ENCODE measurements at places on chromosomes 6 and 20.

- no peak for DNase-seq
Observed at GRCh38 chr20:23596579-23597250, 9.0 kb downstream of the CST9 start.

DNA sequence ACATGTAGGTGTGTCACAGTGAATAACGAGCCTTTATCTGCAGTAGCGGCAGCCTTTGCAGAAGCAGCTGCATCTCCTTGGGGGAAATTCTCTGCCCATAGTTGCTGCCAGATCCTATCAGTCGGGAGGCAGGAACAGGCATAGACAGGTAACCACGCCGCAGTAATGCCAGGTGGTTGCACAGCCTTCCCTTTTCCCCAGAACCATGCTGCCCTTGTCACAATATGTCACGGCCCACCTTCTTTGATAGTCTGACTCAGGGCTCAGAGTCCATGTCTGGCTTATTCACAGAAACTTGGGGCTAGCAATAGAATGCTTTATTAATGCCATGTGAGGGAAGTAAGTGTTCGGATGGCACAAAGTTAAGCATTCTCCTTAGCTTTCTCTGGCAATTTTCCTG, 76.6 kb downstream of the F13A1 start:
- DNase-seq: no peak

GRCh38 chr20:32203356-32204204, 4.0 kb downstream of the PLAGL2 start:
- no peak for DNase-seq

DNA sequence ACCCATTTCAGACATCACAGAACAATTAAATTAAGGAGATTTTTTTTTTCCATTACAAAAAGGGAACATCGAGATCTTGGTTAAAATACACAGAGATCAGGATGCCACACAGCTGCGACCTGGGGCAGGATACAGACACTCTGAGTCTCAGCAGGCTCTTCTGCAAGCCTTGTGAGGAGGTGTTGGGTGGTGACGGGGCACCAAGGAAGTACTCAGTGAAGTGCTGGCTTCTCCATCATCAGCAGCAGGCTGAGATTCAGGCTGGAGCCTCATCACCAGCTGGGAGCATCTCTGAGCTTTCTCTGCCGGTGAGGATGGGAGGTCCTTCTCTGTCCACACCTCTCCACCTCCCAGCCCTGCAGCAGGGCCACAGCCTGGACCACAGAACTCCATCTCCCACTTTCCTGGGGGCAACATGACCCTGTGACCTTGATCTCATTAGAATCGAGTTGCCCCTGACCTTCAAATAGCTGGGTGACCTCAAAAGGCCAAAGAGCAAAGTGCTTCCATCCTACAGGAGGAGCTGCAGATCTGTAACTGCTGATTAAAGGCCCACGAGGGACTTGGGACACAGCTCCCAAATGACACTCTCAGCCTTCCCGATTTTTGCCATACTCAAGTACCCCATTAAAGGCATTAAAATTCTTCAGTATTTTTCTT, 16.0 kb downstream of the PMEPA1 start:
- no peak for DNase-seq

DNA sequence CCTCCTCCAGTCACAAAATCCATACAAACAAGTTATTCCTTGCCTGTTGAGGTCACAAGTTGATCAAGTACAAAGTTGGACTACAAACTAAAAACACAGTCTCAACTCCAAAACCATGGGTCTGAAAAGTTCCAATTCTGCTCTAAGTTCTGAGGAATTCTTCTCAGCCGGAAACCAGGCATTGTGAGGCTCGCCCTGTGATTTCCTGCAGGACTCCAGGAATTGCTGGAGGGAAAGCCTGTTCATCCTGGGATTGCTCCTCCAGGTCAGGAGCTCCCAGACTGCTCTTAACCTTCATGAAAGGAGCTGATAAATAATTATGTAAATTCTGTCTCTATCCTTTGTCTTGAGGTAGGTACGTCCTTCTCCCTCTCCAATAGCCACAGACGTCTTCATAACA, 8.5 kb downstream of the TRAM2 start:
- no peak for DNase-seq

GRCh38 chr6:132995432-132995831, 181.1 kb downstream of the RPS12 start:
- DNase-seq: no peak

DNA sequence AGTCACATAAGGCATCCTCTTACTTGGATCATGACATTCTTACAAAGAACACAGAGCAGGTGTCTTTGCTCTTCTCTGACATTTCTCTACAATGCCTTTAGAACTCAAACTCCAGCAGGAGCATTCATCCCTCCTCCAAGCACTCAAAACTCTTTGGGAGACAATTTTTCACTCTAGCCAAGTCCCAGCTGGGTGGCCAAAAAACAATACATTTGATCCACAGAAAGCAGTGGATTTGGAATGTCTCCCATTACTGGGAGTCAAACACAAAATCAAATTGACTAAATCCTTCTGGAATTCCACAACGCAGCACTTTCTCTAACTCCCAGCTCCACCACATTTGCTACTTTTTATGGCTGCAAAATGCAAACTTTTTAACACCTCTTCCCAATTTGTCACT, 108.6 kb upstream of the VGLL2 start:
- no peak for DNase-seq

DNA sequence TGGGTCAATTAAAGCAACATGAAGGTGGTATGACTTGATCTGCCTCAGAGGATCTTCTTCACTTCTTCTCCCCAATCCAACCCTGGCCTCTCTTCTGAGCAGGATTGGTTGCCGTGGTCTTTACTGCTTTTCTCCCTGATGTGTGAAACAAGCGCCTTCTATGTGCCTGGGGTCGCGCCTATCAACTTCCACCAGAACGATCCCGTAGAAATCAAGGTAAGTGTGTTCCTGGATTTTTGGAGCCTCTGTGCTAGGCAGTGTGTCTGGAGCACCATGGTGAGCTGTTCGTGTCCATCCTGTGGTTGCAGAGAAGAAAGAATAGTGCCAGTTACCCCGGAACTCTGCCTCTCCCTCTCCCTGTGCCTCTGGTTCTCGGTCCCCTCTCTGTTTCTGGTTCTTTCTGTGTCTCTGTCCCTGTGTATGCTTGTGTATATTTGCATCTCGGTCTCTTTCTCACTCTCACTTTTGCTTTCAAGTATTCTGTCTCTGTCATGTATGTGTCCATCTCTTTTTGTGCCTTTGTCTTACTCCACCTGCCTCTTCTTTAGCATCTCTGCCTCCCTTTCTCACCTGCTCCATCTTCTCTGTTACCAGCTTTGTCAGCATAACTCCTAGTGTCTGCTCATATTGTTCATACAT, 23.5 kb downstream of the TM9SF4 start:
- DNase-seq: no peak

DNA sequence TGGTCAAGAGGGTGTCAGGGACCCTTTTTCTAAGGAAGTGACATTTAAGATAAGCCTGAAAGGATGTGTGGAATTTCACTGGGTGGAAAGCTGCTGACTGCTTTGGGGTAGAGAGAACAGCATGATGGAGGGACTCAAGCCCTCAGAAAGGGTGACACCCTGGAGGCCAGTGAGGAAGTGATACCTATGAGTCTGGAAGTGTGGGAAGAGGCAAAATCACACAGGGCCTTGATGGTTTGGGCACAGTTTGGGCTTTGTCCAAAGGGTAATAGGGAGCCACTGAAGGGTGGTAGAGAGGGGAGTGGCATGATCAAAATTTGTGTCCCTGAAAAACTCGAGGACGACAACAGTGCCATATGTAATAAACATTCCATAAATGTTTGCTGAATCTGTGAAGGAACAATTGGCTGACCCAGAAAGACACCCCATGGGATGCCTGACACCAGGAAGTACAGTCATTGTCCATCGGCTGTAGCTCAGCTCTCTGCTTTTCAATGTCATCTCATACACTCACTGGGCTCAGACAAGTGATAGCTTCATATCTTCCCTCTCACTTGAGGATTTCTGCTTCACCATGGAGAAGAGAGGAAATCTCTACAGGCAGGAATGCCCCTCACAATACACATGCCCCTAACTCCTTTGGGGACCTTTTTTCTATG, 21.3 kb downstream of the CASS4 start:
- DNase-seq: no peak

- no peak for DNase-seq
Observed at GRCh38 chr6:169969372-169970099, 218.1 kb downstream of the ERMARD start.

DNA sequence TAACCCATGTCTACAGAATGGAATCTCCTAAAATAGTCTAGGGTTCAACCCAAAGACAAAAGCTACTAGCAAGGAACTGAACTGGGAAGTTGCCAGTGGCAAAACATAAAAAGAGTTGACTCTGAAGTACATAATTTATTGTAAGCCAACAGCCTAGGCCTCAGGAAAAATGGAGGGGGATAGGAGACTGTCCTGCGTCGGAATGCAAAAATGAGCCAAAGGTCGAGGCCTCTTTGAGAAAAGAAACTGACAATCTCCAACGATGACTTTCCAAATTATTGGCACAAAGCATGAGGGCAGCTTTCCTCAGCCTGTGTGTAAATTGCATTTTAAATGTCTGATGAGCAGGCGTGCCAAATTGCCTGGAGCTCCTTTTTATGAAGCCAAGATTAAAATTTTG, 2.1 kb downstream of the COL12A1 start:
- no peak for DNase-seq

DNA sequence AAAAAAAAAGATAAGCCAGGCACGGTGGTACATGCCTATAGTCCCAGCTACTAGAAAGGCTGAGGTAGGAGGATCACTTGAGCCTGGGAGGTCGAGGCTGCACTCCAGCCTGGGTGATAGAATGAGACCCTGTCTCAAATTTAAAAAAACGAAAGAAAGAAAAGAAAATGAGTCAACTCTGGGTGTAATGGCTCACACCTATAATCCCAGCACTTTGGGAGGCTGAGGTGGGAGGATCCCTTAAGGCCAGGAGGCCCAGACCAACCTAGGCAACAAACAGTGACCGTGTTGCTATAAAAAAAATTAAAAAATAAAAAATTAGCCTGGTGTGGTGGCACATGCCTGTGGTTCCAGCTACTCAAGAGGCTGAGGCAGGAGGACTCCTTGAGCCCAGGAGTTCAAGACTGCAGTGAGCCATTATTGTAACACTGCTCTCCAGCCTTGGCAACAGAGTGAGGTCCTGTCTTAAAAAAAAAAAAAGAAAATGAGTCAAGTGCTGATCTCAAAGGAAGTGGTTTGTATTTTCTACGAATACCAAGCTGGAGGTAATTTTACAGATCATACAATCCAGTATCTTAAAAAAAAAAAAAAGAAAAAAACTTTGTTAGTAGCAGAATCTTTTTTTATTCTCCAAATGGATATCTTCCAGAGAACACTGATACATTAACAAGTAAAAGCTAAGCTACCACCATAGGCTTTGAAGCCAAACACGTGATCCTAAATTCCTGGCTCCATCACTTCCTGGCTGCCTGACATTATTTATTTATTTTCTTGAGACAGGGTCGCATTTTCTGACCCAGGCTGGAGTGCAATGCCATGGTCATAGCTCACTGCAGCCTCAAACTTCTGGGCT, 5.7 kb downstream of the COMMD7 start:
- DNase-seq: peak; percentile 51

- peak; percentile 66 for DNase-seq
Observed at GRCh38 chr20:58852543-58853271, at the start of gene GNAS. Gene GNAS (plus strand): TSS chr20:58852716.

DNA sequence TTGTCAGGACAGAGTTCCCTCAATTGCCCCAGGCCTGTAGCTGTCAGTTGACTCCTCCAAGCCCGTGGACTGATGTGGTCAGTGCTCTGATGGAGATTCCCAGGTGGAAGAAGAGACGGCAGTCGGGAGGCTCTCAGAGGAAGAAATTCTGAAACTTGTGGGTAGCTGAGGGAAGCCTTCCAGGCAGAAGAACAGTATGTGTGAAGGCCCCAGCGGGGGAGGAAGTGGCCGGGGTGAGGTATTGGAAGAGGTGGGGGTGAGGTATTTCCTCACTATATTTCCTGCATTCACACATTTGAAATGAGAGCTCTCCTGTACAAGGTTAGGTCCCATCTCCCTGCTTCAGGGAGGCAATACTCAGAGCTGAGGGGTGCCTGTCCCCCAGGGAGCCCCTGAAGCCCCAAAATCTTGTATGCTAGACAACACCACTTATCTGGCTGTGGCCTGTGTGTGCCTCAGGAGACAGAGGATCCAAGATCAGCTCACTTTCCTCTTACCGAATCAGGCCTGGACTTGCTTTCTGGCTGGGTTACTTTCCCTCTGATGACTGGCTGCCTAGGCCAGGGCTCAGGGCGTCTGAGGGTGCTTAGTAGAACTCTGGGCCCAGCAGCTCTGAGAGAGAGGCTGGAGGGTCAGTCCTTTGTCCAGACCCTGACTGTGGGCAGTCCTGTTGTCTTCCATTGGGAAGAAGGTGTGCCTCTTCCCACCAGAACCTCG, 49.3 kb upstream of the MYL9 start:
- no peak for DNase-seq

All from COLO829 (cell line).